ENCODE measurements at places on chromosomes 6 and 20.

- DNase-seq, result no peak
Observed at GRCh38 chr6:2432292-2432691, 186.9 kb upstream of the GMDS start.

GRCh38 chr6:115630424-115631024 lies 430.2 kb downstream of the FRK start:
- DNase-seq, result no peak

GRCh38 chr6:164753517-164753916 lies 555.9 kb downstream of the C6orf118 start:
- no peak for DNase-seq

DNA sequence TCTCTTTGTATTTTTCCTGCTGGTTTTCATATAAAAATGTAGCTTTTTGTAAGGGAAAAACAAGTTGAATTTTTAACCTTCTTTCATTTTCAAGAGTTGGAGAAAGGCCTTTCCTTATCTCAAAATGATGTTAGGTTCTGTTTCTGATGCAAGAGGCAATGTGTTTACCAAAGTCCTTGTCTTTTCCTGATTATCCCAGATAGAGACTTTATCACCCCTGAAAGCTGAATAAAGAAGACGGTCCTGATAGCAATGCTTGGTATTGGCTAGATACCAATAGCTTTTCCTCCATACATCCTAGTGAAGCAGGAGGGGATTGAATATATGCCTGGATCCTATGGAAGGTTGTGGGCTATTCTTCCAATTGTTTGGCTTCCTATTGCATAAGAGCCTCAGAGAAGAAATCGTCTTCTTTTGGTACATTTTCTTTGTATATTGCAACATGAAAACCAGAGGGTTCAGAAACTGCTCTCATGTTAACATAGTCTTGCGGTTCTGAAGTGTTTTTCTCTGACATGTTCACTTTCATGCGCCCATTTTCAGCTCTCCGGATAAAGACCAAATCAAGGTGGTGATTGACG lies 5.5 kb downstream of the PNLDC1 start:
- no peak for DNase-seq

DNA sequence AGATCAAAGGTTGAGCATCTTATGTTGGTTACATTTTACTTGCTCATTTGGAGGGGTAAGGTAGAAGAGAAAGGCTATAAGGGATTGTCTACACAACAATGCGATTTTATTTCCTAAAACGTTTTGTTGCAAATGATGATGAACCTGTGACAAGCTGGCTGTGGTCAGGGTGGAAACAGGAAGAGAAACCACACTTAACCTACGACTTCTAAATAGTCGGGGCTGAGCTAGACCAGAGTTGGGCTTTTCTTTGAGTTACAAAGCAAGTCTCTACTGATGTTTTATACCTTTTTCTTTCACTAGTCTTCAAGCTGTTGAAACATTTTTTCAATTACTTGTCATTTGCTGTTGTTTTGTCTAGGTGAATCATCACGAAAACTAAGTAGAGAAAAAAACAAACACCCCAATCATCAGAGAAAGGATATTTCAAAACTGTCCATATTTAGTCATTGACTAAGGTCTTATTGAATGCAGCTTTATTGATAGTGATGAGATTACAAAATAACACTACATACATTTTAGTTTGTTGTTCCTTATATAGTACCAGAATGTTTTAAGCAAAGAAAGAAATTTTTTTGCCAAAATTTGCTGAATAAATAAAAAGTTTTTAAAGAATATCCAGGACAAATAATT lies 18.0 kb downstream of the KLHL31 start:
- DNase-seq, result no peak
